ENCODE measurements at places on chromosomes 7 and 10. TPM values are rescaled to one million over a fixed set of nuclear protein-coding genes. Genes with fewer than 3 reads are reported as not detected.

DNA sequence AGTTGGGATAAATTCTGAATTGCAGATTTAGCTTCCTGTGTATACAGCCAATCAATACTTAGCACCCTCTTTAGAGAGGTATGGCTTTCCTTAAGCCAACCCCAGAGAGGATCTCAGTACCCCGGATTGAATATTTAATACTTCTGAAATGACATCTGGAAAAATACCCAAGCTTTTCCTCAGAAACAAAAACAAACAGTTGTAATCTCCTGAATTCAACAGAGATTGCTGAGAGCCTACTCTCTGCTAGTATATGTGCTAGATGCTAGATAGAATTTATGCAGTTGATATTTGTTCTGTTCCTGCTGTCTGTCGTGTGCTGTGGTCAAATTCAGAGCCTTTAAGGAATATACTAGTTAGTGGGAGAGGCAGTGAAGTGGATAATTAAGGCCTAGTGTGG is 21.1 kb downstream of the STARD3NL start:
- DNase-seq = no peak
- no peak overlapping the region for H3K27ac ChIP-seq
- no peaks in the 10 kb centered on the region for H3K27me3 ChIP-seq
- no peak overlapping the region for H3K4me3 ChIP-seq
- peaks cover 11% of the 10 kb centered on the region for H3K4me1 ChIP-seq
- H3K36me3 ChIP-seq = peaks cover 15% of the 10 kb centered on the region

- peak overlapping the region; percentile 83 for H3K27ac ChIP-seq
- peaks cover 50% of the 10 kb centered on the region for H3K36me3 ChIP-seq
- peak; percentile 44 for DNase-seq
- H3K27me3 ChIP-seq = no peaks in the 10 kb centered on the region
- peaks cover 43% of the 10 kb centered on the region for H3K4me1 ChIP-seq
These were observed 9.5 kb downstream of the RAB18 start for GRCh38 chr10:27513451-27514191.

GRCh38 chr7:7563269-7563668 is 3.4 kb upstream of the MIOS start:
- peaks cover 10% of the 10 kb centered on the region for H3K36me3 ChIP-seq
- H3K27ac ChIP-seq = no peak overlapping the region
- H3K4me3 ChIP-seq = no peak overlapping the region
- peaks cover 5% of the 10 kb centered on the region for H3K4me1 ChIP-seq
- no peaks in the 10 kb centered on the region for H3K27me3 ChIP-seq

DNA sequence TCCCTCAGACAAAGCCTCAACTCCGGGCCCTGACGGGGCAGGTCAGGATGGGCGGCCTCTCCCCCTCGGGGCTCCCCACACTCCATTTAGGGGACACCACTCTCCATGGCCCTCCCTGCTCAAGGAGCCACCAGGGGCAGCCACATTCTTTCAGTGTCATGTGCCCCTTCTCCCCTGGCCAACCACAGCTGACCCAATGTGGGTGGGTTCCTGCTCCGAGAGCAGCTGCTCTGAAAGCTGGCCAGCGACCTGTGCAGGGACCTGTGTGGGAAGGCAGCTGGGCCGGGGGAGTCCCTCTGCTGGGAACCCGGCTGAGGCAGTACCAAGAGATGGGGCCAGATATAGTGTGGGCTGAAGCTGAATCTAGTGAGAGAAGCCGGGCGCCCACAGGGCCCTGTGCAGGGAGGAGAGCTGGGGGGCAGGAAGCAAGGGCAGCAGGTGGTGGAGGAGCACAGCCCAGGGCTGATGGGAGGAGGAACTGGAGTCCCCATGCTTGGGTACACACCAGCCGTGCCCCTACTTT is 40.6 kb upstream of the NPFFR1 start:
- peak overlapping the region; percentile 89 for H3K27ac ChIP-seq
- H3K27me3 ChIP-seq = no peaks in the 10 kb centered on the region

Gene MASTL
- 40.9 TPM for total RNA-seq

DNA sequence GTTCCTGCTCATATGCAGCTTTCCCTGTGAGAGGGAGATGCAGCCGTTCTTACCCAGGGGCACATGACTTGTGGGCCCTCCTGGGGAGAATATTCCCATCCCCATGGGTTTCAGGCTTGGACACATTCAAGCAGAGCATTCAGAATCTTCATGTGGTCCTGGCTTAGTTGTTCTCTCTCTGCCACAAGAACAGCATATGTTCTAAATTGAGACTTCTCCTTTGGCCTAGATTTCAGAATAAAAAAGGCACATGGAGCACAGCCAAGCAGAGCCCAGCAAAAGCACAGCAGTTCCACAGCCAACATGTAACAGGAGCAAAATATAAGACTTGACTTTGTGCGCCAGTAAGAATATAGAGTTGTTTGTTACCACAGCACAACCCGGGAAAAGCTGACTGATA is 306.4 kb upstream of the MYO3A start:
- H3K27ac ChIP-seq = no peak overlapping the region
- no peaks in the 10 kb centered on the region for H3K36me3 ChIP-seq
- H3K4me1 ChIP-seq = no peaks in the 10 kb centered on the region

DNA sequence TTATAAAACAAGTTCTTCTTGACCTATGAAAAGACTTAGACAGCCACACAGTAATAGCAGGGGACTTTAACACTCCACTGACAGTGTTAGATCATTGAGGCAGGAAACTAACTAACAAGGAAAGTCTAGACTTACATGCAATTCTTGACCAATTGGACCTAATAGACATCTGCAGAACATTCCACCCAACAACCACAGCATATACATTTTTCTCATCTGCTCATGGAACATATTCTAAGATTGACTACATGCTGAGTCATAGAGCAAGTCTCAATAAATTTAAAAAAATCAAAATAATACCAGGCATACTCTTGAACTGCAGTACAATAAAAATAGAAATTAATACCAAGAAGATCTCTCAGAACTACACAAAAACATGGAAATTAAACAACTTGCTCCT is 219.5 kb upstream of the HPS1 start:
- DNase-seq = no peak
- no peak overlapping the region for H3K27ac ChIP-seq
- peaks cover 33% of the 10 kb centered on the region for H3K27me3 ChIP-seq
- H3K36me3 ChIP-seq = no peaks in the 10 kb centered on the region
- H3K4me3 ChIP-seq = no peak overlapping the region

DNA sequence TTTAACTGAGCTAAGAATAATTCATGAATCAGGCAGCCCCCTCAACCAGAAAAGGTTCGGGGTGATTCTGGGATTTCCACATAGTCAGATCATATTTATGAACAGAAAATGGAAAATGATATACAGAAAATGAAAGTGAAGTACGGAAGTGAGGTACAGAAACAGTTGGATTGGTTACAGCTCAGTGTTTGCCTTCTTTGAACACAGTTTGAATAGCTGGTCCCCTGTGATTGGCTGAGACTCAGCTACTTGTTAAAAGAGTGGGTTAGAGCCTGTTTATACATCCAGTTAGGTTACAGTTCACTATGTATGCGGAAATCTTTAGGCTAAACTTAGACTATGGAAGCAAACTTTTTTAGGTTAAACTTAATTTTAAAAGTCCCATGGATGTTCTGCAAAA is 511.7 kb downstream of the PLXDC2 start:
- H3K4me3 ChIP-seq = no peak overlapping the region
- no peaks in the 10 kb centered on the region for H3K27me3 ChIP-seq
- no peaks in the 10 kb centered on the region for H3K4me1 ChIP-seq
- no peak overlapping the region for H3K27ac ChIP-seq
- no peak for DNase-seq
- no peaks in the 10 kb centered on the region for H3K36me3 ChIP-seq

Gene GATA3
- 83.4 TPM for total RNA-seq

Gene OR6V1
- total RNA-seq = not detected

DNA sequence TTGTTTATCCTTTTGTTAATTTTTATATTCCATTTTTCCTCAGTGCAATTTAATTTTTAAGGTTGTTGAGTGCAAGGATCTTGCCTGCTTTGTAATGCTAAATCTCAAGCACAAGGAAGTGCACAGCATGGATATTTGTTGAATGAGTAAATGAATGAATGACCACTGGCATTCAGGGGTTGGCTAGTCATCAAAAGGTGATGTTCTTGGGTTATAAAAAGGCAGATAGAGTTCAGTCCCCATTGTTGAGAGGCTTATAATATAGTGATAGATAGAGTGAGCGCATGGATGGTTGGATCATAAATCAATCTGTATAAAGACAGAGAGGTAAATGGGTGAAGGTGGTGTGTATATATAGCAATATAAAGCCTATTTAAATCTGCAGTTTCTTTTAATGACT is 193.2 kb upstream of the KLF6 start:
- no peak for DNase-seq
- H3K27ac ChIP-seq = no peak overlapping the region
- H3K4me1 ChIP-seq = peaks cover 49% of the 10 kb centered on the region
- no peaks in the 10 kb centered on the region for H3K27me3 ChIP-seq
- peaks cover 39% of the 10 kb centered on the region for H3K36me3 ChIP-seq

DNA sequence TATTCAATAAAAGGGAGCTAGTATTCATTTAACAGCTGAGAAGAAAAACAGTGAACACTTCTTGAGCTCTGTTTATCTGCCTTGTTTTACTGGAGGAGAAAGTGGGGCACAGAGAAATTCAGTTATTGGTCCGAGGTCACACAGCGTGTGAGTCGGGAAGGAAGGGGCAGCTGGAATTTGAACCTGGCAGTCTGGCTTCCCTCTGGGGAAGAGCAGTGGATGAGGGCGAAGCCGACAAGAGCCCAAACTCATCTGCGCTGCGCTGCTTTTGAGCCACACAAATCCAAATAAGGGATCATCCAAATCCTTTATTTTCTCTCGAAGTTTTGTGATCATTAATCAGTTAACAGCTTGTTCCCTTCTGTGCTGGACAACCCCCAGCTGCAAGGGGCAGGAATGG is 23.7 kb upstream of the PFKFB3 start:
- no peak overlapping the region for H3K27ac ChIP-seq
- no peaks in the 10 kb centered on the region for H3K27me3 ChIP-seq
- peaks cover 18% of the 10 kb centered on the region for H3K4me1 ChIP-seq
- no peak overlapping the region for H3K4me3 ChIP-seq
- no peak for DNase-seq
- peaks cover 3% of the 10 kb centered on the region for H3K36me3 ChIP-seq

Gene UPK3BL2
- total RNA-seq = 11.6 TPM

Data from activated CD8-positive, alpha-beta memory T cell treated with anti-CD3 and anti-CD28 coated beads, Interleukin-2, amount 10 ng/mL, durations not matched to agents 7 days and 5 days (primary cell).